ENCODE measurements at places on chromosomes 1 and 21.
A peak's percentile ranks its signal among the peaks of the same experiment; 100 is the strongest.

DNA sequence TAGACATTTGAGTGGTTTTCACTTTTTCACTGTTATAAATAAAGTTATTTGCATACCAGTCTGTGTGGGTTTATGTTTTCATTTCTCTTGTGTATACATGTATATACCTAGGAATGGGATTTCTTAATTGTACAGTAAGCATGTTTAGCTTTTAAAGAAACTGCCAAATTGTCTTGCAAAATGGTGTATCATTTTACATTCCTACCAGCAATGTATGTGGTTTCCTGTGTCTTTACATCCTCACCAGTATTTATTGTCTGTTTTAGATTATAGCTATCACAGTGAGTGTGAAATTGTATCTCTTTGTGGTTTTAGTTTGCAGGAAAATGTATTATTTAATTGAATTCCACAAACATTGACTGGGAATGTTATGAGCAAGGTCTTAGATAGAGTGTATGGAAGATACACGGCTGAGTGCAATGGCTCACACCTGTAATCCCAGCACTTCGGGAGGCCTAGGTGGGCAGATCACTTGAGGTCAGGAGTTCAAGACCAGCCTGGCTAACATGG, 57.3 kb downstream of the MACF1 start:
- no peak for DNase-seq

- DNase-seq: peak; percentile 61
Measured at GRCh38 chr1:203764105-203765028, 616 bp upstream of the LAX1 start.

GRCh38 chr1:28506907-28507246, 1.0 kb downstream of the RCC1 start:
- peak; percentile 64 for DNase-seq

GRCh38 chr1:27724961-27725373, 794 bp upstream of the FAM76A start:
- DNase-seq: peak; percentile 70

DNA sequence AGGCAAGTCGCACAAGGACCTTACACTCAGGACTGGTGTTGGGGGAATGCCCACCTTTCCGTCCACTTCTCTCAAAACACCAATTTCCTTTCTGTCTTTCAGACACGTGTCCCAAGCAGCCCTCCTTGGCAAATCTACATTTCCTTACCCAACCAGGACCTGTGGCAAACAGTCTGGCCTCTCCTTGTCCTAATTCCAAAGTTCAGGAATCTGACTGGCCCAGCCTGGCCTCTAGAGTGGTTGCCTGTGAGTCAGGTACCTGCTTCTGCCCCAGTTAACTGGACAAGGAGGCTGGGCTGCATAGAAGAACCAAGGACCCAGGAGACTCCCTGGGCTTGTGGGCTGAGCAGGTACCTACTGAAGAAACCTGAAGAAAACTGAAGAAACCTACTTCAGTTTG, 34.3 kb upstream of the CITED4 start:
- DNase-seq: no peak

- no peak for DNase-seq
Measured at GRCh38 chr1:209238356-209238755, 345.2 kb upstream of the CAMK1G start.

DNA sequence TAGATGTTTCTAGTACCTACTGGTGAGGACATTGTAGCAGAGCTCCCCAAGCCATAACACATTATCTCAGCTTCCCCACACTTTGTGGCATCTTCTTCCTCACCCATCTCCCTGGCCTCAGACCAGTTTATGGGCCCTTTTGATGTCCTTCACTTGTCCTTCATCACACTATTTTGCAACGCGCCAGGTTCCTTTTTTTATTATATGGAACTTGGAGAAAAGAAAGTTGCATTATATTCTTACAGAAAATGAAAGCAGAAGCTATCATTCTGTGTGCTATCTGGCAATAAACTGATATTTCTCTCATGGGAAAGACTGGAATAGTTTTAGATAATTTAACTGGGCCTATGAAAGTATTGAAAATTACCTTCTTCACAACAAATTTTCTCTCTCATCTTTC, 196.9 kb upstream of the ETV3 start:
- DNase-seq: no peak

GRCh38 chr1:201553496-201554189, 14.7 kb downstream of the NAV1 start:
- no peak for DNase-seq

DNA sequence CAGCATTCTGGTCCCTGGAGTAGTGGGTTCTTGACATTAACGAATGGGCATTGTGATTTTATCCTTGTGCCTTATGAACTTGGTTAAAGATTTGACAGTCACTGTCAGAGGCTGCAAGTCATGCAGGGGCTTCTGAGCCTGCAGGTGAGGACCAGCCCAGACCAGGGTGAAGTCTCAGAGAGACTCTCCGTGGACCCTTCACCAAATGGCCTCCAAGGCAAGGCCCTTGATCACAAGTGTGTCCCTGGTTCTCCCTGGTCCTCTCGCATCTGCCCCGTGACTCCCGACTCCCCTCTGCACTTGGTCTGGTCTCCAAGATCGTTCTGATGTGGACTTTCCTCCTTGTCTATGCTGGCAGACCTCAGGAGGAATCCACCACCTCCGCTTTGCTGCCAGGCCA, 476.5 kb upstream of the VAMP3 start:
- DNase-seq: no peak

All from activated CD4-positive, alpha-beta T cell treated with anti-CD3 and anti-CD28 coated beads, Interleukin-2, amount 10 ng/mL, durations not matched to agents 24 days and 14 days (primary cell).